ENCODE measurements at places on chromosomes 4 and X.

- DNase-seq, result no peak
Measured at GRCh38 chr4:16869594-16870245, 28.7 kb downstream of the LDB2 start.

DNA sequence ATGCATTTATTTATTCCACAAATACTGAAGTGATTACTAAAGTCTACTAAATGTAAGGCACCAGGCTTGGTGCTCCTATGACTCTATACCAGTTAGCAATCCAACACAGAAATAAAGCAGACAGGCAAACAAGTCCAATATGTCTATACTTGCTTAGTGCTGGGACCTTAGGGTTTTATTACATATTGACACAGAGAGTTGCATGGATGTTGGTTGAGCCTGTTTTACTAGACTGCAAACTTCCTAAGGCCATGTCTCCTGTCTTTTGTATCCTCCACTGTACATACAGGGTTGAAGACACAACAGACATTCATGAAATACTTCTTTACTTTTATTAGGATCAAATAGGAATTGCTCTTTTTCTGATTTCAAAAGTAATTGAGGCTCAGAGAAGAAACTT lies 69.0 kb downstream of the LNX1 start:
- DNase-seq, result no peak

DNA sequence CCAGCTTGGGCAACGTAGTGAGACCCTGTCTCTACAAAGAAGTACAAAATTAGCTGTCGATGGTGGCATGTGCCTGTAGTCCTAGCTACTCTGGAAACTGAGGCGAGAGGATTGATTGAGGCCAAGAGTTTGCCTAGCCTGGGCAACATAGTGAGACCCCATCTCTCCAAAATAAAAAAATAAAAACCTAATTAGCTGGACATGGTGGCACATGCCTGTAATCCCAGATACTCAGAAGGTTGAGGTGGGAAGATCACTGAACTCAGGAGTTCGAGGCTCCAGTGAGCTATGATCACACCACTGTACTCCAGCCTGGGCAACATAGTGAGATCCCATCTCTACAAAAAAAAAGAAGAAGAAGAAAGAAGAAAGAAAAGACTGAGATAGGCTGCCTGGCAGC lies 17.4 kb downstream of the PLAC1 start:
- DNase-seq, result no peak

- no peak for DNase-seq
Measured at GRCh38 chr4:29770627-29771026, 949.5 kb upstream of the PCDH7 start.

DNA sequence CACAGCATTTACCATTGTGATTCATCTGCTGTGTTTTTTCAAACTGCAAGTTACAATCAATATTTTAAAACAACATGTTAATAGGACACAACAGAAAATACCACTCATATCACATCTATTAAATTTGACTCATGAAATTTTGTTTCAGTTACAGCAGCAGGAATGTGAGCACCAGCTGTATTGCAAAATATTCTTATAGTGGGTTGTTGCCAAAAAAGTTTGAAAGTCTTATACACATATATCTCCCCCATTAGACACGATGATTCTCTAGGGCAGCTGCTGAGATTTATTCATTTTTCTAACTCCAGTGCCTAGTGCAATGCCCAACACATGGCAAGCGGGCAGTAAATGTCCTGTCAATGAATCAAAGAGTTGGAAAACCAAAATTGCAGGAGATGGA lies 26.6 kb upstream of the NKX3-2 start:
- no peak for DNase-seq

DNA sequence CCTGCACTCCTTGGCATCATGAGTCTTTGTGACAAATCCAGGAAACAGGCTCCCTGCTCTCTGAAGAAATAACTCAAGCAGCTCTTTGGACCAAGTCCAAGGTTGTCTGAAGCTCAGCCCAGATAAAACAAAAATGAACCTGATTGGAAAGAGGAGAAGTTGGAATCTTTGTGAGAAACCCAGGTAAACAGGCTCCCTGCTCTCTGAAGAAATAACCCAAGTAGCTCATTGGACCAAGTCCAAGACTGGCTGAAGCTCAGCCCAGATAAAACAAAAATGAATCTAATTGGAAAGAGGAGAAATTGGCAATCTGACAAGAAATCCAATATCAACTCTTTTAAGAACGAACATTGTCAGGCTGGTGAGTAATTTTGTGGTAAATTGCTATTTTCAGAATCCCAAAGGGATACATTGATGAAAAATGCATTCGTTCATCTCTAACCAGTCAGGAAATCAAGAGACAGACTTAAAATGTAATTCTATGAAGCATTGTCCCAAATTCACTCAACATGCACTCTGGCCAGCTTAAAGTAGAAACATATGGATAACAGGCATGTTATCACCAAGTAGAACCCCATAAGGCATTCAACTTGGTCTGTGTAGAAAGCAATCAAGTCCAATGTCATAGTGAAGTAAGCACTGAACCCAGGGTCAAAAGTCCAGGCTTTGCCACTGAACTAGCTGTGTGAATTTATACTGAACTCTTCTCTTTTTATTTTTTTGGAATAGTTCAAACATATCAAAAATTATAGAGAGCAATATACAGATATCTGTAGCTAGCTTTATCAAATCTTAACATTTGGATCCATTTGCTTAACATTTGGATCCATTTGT lies 16.8 kb upstream of the NFXL1 start:
- DNase-seq, result no peak

DNA sequence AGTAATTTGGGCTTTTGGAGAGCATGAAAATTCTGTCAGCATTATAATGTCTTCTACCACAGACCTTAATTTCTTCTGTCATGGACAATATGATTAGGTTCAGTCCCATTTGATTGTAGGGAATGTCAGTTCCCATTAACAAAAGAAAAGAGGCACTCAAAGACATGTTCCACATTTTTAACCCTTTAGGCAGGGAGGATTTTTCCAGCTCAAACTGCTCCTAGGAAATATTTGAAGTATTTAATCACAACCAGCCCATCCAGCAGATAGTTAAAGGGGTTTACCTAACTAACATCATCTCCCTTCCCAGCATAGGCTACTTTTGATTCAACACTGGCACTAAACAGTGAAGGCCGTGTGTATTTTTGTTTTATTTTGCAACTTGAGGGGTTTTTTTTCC lies 256.0 kb downstream of the DHX15 start:
- DNase-seq, result no peak

Measured in nephron progenitor cell (in vitro differentiated cells).